ENCODE measurements at places on chromosomes 1 and 21.
A peak's percentile ranks its signal among the peaks of the same experiment; 100 is the strongest.

- DNase-seq = no peak
These were observed 84.2 kb downstream of the SPATA46 start for GRCh38 chr1:162292422-162292849.

GRCh38 chr1:196611873-196612272, 3.6 kb upstream of the KCNT2 start:
- DNase-seq = no peak

DNA sequence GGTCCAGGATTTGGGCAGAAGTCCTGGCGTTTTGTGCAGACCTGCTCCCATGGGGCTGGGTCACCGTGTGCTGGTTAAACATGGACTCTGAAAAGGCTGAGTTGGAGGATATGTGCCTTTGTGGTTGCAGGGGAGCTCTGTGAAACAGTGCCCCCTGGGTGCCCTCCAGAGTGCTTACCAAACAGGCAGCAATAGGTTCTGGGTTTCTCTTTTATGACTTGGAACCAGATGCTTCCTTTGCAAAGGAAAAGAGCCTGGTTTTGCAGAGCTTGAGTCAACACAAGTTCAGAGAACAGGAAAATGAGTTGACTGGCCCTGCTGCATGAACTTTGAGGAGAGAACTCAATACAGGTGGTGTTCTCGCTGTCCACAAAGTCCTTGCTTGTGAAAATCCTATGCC, 288.9 kb downstream of the TM2D1 start:
- no peak for DNase-seq

- no peak for DNase-seq
These were observed 752 bp upstream of the ACTA1 start for GRCh38 chr1:229434641-229435051.

- DNase-seq = no peak
These were observed 23.7 kb upstream of the NRIP1 start for GRCh38 chr21:15088488-15088887.

- no peak for DNase-seq
These were observed 56.6 kb downstream of the PLXNA2 start for GRCh38 chr1:208187499-208188041.

DNA sequence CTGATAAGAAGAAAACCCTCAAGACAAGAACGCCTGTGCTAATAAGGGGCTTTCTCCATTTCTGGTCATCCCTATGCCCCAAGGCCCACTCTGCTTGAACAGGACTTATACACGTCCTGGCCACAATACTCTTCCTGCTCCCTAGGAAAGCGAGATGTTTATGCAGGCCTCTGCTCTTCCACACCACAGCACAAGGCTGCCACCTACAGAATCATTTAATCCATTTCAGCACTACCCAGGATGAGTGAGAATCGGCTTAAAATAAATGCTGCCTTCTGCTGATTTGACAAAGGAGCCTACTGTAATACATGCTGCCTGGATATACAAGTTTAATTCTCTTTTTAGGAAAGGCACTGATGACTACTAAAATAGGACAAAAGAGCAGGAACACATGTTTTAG, 29.4 kb downstream of the FRRS1 start:
- peak; percentile 67 for DNase-seq

DNA sequence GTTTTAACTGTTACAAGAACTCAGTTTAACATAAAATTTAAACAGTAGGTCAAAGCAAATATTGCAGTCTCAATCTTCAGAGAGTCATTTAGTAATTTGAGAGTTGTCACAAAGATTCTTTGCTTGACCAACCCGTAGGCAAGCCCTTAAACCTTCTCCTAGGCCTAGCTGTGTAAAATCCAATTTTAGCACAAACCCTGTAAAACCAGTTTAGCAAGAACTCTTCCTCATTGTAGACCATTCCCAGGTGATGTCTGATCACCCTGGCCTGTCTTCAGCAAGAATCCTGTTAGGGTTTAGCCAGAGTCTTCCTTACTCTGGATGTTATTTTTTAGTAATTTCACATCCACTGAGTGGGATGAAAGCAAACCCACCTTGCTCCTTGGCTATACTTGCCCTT, 30.1 kb downstream of the LRIG2 start:
- no peak for DNase-seq

DNA sequence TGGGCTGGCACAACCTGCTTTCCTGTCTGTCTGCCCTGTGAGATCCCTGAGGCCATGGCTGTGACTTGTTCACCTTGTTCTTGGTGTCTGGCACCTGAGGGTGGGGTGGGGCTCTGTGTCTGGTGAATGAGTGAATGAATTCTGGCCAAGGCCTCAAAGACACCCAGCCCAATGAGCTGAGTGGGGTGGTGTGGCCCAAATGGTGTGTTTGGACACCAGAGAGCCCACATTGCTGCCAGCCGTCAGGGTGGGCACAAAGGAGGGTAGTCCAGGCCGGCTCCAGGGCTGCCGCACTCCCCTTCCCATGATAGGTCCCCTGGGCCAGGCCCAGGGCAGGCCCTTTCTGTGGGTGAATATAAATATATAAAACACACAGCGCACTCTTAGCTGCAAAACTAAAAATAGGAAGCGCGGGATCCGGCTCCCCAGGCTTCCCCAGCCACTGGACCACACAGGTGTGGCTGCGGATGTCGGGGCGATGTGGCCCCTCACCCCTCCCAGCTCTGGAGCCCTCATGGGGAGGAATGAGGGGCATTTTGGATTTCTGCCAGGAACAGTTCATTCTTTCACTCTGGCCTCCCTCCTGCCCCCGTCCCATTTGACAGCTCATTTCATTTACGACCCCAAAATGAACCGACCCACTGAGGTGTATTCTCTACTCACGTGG, 33.3 kb downstream of the RUNX3 start:
- no peak for DNase-seq

- DNase-seq = peak; percentile 78
These were observed 1.4 kb downstream of the NIT1 start for GRCh38 chr1:161119092-161119903.

DNA sequence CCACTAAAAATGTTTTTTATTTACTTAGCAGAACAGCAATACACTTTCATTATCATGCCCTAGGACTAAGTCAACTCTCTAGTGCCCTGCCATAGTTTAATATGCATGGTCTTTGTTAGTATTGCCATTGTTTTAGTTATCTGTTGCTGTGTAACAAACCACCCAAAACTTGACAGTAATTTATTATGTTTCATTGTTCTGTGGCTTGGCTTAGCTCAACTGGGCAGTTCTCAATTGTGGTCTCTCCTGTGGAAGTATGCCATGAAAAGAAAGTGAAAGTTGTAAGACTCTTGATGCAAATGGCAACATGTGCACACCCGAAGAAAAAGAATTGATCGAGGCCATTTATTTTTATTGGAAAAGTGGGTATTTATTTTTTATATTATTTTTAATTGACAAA, 206.3 kb upstream of the KCTD3 start:
- no peak for DNase-seq

DNA sequence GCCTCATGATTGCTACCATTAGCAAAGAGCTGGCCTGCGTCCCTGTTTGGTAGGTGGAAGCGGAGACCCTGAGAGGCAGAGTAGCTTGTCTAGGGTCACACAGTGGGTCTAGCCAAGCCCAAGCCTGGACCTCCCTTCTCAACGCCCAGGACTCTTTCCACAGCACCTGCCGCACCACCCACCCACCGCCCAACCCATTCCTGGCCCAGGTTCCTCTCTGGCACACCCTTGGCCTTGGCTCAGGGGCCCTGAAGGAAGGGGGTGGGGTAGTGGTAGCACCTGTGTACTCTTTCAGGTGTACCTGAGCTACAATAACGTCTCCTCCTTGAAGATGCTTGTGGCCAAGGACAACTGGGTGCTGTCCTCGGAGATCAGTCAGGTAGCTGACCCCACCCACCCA, 19.3 kb downstream of the FAM151A start:
- DNase-seq = no peak

DNA sequence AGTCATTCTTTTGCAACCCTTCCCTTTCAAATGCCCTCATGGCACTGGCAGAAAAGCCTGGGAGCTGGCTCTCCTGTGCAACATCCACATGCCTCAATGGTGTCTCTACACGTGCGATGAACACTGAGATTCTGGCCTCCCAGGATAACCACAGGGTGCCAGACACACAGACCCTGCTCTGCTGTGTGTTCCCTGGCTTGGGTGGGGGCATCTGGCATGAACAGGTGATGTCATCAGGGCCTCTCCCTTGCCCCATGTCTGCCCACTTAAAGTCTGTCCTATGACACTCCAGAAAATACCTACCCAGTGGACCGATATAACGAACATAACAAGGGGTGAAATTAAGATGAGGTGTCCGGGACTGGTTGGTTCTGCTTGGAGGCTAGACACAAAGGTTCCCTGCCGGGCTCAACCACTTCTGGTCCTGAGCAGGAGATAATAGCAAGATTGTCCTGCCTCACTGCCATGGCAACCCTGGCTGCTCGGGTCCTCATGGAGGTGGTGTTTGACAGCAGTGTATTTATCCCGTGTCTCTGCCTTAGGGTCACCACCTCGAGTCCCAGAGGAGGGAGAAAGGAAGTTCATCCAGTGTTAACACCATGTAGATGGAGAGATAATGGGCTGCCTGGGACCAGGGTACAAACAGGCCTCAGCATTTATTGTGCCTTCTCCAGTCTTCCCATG, 19.3 kb downstream of the INSRR start:
- DNase-seq = no peak

DNA sequence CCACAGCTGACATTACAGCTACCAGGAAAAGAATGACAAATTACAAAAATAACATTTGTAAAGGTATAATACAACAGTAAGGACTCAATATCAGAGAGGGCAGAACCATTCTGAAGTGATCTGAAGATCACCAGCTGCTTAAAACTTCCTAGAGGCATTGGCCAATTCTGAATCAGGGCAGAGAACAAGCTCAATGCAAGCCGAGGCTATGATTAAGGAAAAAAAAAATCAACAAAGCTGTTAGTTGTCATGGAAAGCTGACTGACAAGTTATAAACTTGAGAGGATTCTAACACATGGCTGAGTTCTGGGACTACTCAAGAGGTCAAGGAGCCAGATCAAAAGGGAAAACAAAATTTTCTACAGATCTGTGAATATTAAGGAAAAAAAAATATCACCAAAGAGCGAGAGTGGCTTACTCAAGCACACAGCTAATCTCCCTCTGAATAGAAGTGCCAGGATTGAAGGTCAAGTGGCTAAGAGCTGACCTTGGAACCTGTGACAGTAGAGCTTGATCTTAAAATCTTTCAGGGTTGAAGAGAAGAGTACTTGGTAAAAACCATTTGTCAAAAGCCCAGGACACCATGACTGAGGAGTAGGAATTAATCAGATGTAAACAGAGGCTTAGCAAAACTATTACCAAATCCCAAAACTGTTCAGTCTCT, 383.4 kb downstream of the USP25 start:
- DNase-seq = no peak

DNA sequence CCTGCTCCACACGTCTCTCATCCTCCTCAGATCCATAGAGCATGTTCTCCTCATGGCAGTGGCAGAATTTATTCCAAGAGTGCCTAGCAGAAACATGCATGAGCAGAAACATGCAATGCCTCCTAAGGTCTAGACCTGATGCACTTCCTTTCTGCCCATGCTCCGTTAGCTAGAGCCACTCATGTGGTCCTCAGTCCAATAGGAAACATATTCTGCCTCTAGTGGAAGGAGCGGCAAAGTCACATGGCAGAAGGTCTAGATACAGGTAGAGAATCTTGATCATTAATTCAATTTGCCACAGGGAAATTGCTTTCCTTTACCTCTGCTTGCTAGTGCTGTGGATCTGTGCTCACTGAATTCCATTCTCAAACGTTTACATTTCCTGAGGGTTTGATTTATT, 130.4 kb downstream of the KIF26B start:
- no peak for DNase-seq

DNA sequence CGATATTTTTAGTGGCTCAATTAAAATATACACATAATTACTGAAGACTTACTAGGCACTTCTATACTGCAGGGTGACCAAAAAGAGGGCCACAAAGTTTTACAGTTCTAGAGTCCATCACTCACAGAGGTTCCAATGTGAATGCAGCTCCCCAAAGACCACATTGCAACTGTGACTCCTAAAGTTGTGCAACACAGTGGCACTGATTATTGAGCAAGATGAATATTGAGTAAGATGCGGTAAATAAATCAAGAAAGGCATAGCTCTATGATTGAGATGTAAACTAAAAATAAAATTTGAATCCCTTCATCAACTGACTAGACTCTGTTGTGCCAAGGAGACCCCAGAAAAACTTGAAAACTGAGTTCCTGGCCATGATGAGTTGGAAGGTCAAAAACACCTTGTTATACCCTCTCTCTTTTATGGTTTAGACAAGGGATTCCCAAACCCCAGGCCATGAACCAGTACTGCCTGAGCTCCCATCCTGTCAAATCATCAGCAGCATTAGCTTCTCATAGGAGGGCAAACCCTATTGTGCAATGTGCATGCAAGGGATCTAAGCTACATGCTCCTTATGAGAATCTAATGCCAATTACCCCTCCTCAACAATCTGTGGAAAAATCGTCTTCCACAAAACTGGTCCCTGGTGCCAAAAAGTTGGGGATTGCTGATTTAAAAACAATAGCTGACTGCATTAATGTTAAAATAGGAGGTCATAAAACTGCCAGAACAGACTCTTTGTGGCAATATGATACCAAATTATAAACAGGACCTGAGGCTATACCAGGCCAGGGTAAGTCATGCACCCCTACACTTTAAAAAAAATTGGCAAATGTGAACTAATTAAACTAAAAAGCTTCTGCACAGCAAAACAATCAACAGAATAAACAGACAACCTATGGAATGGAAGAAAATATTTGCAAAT, 94.3 kb downstream of the ADGRL4 start:
- DNase-seq = no peak

- DNase-seq = no peak
These were observed 599.8 kb downstream of the AJAP1 start for GRCh38 chr1:5254131-5254725.

- no peak for DNase-seq
These were observed 173.0 kb downstream of the NFIA start for GRCh38 chr1:61255358-61255703.

- DNase-seq = no peak
These were observed 11.2 kb upstream of the MANEAL start for GRCh38 chr1:37782491-37782890.

DNA sequence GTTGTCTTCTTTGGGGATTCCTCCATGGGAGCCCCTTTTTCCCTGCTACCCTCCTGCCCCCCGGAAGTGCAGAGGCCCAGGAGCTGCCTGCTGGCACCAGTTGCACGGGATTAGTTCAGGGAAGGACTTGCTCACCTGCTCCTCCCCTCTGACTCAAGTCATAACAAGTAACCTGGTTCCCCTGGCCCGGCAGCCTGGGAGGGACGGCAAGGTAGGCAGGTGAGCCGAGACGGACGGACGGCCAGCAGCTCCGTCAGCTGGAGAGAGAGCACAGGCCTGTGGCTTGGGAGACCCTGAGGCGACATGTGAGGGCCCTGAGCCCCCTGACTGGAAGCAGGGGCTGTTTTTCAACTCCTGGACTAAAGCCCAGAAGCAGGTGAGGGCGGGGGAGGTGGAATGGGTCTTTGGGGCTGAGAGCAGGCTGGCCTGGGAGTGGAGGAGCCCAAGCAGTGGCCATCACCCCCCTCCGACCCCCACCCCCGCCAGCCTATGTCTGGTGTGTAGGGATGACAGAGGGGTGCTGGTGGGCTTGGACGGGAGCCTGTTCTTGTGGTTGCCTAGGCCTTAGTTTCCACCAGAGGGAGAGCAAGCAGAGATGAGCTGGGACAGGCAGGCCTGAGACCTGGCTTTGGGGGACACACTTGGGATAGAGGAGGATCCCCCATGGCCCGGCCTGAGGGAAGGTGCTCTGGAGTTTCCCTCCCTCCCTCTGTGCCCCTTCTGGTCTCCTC, at the start of gene INAVA:
Gene INAVA (plus strand): TSS at position 189 of the 731 bp plus-strand sequence. CDS start 3,501 bp downstream, outside the sequence.
- DNase-seq = no peak

GRCh38 chr1:15364740-15365139, 44.9 kb upstream of the EFHD2 start:
- no peak for DNase-seq

- DNase-seq = no peak
These were observed 27.2 kb upstream of the BCL10 start for GRCh38 chr1:85303440-85304162.

All from NCI-H460 (cell line).